ENCODE measurements at places on chromosomes 3 and 15.
A peak's percentile ranks its signal among the peaks of the same experiment; 100 is the strongest.

- DNase-seq, result no peak
Measured at GRCh38 chr3:52432225-52432624, 12.7 kb downstream of the SEMA3G start.

- DNase-seq, result no peak
Measured at GRCh38 chr15:25708391-25708790, 154.7 kb downstream of the ATP10A start.

- no peak for DNase-seq
Measured at GRCh38 chr3:39410893-39411292, 4.4 kb downstream of the RPSA start.

DNA sequence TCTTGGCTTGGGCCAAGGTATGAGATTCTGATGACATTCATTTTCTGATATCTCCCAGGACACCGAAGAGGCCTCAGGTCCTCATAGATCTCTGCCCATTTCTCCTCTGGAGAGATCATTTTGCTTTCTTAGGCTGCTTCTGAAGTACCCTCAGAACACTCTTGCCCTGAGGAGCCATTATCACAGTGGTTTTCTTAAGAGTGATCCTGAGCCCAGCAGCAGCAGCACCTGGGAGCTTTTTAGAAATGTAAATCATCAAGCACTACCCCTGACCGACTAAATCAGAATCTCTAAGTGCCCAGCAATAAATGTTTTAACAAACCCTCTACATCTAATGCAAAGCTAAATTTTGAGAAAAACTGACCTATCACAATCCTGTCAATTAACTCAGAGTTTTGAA is 40.6 kb upstream of the SLC9A9 start:
- DNase-seq, result no peak

DNA sequence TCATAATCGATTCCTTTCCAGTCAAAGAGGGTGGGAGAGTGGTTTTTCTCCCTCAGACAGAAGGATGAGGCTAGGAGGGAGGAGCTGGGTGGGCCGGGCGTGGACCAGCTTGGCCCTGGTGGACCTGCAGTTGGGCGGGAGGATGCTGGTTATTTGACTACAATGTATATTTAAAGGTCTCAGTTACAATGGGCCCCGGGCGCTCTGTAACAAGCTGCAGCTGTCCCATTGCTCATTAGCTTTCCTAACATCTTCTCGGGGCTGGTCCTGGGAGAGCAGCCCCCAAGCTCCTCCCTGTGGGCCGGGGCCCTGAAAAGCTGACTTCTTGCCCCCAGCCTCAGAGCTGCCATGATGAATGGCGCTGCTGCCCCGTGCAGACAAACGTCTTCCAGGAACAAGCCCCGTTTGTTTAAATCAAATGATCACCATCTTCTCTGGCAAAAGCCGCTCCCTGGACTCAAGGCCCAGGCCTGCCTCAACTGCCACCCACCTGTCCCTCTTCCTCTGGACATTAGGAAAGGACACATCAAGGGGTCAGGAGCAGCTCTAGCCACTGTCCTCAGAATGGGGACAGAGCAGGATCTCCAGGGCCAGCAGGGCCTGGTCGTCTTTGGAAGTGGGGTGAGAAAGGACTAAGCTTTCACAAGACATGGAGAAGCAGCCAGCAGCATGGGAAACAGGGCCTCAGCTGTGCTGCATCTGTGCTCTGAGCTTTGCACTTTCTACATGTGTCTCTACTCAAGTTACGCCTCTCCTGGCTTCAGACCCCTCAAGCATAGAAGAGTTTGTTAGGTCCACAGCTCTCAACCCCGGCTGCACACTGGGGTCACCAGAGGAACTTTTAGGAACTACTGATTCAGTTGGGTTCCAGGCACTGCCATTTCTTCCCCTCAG is 38.6 kb downstream of the MAGEF1 start:
- no peak for DNase-seq

DNA sequence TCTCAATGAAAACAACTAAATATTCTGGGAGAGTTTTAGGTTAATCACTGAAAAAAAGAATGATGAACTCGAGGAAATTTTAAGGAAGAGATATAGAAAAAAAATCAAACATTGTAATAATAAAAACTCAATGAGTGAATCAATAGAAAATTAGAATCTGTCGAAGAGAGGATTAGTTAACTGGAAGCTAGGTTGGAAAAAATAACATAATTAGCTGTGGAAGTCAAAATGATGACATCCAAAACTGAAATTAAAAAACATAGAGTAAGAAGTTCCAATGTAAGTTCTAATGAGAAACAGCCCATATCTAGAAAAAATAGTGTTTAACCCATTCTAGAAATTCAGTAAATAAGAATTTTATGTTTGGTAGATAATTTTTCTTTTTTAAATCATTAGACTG is 299.3 kb upstream of the RARB start:
- no peak for DNase-seq

DNA sequence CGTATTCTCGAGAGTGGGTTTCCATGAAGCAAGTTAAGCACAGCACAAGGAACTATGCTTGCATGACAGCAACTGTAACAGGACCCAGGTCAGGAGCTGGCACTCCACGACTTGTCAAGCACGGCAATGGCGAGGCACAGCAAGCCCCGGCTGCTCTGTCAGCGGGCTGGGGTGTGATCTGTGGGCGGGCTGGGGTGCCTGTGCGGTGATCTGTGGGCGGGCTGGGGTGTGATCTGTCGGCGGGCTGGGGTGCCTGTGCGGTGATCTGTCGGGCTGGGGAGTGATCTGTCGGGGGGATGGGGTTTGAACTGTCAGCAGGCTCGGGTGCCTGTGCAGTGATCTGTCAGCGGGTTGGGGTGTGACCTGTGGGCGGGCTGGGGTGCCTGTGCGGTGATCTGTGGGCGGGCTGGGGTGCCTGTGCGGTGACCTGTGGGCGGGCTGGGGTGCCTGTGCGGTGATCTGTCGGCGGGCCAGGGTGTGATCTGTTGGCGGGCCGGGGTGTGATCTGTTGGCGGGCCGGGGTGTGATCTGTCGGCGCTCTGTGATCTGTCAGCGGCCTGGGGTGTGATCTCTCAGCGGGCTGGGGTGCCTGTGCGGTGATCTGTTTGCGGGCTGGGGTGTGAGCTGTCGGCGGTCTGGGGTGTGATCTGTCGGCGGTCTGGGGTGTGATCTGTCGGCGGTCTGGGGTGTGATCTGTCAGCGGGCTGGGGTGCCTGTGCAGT is 205.7 kb downstream of the XXYLT1 start:
- peak; percentile 62 for DNase-seq
